AG08396 (cell line): ENCODE measurements at places on chromosomes 6 and 20.

GRCh38 chr6:14132921-14133275, 15.3 kb downstream of the CD83 start:
- no peak for DNase-seq

GRCh38 chr6:70385901-70386300, 27.4 kb upstream of the FAM135A start:
- no peak for DNase-seq

GRCh38 chr6:43939281-43940070, 169.5 kb downstream of the VEGFA start:
- DNase-seq: no peak

- no peak for DNase-seq
These were observed 318.7 kb downstream of the SOX4 start for GRCh38 chr6:21912151-21912832.

DNA sequence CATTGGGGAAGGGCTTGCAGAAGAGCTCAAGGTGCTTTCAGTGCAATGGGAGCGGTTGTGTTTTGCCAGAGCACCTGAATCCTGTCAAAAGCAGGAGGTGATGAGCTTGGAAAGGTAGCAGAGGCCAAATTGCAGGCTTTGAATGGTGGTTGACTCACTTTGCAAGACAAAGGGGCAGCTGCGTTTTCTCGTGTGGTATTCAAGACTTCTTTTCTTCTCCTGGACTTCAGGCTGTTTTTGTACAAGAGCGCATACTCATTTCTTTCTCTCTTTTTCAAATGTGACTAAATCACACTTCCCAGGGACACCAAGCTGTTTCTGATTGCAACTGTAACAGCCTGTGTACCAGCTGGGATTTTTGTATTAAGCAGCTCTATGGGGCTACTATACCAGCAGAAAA, 32.3 kb downstream of the GHRH start:
- DNase-seq: no peak

- no peak for DNase-seq
These were observed 3.0 kb upstream of the PRDM13 start for GRCh38 chr6:99603421-99604165.

DNA sequence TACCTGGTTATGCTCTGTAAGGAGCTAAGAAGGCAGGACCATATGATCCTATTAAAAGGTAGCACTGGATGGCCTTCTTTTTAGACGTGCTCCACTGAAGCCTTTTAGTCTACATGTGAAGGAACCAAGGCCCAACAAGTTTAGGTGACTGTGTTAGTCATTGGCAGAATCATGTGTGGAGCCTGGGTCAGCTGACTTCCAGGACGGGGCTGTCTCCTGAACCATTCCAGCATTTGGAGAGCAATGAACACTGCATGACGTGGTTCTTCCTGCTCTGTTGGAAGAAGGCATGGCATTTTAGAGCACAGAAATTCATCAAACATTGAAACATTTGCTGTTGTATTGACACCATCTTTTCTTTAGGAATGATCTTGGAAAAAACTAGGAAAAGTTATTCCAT, 87.8 kb upstream of the TIAM2 start:
- peak; percentile 45 for DNase-seq

GRCh38 chr6:102115911-102116310, 722.4 kb downstream of the GRIK2 start:
- DNase-seq: no peak

GRCh38 chr20:38751360-38751976, 3.2 kb downstream of the ACTR5 start:
- peak; percentile 49 for DNase-seq

- DNase-seq: peak; percentile 45
These were observed at the start of gene DOK5 for GRCh38 chr20:54475334-54476168. Gene DOK5 (plus strand): TSS chr20:54475593. CDS start chr20:54475947, 354 bp downstream.

DNA sequence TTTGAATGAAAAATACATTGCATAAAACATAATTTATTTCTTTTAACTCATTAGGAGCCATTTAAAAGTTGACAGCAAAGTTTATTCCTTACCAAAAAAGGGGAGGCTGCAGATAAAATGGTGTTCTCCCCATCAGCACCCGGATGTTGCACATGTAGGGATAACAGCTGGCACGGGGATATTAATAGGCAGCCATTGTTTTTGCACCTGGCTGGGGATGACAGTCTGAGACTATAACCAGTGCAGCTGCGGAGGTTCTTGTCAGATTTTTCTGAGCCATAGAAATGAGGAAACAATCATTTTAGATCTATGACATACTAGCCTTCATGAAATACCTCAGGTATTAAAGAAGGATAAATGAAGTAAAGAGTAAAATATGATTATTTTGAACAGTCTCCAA, 20.1 kb upstream of the HECA start:
- no peak for DNase-seq

DNA sequence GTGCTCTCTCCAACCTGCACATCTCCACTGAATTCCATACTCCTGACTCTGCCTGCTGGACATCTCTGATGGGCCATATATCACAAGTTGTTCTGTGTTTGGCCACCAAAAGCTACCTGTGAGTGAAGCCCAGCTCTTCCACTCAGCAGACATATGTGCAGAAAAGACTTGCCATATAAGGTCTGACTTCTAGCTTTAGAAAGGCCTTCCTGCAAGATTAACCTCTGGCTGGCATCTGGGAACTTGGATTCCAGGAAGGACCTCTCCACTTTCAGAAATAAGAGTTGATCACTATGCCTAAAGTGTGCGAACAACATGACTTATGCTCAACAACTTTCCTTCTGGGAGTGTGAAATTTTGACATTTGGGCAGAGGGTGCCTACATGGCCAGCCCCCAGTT, 113.7 kb downstream of the TNFAIP3 start:
- DNase-seq: no peak

DNA sequence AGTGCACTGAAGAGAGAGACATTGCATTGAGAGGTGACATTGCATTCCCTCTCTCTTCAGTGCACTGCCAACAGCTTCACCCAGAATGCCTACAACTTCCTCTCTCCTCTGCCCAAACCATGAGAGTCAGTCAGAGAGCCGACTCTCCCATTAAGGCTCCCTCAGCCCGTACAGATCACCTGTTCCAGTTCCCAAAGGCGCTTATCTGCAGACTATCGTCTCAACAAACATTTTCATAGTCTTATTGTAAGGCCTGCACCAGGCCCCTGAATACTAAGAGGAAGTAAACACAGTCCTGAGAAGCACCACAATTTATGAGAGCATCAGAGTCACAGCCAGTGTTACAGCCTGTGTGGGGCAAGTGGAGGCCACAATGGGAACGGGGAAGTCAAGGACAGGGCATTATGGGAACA, 53.7 kb downstream of the GFOD1 start:
- DNase-seq: no peak

DNA sequence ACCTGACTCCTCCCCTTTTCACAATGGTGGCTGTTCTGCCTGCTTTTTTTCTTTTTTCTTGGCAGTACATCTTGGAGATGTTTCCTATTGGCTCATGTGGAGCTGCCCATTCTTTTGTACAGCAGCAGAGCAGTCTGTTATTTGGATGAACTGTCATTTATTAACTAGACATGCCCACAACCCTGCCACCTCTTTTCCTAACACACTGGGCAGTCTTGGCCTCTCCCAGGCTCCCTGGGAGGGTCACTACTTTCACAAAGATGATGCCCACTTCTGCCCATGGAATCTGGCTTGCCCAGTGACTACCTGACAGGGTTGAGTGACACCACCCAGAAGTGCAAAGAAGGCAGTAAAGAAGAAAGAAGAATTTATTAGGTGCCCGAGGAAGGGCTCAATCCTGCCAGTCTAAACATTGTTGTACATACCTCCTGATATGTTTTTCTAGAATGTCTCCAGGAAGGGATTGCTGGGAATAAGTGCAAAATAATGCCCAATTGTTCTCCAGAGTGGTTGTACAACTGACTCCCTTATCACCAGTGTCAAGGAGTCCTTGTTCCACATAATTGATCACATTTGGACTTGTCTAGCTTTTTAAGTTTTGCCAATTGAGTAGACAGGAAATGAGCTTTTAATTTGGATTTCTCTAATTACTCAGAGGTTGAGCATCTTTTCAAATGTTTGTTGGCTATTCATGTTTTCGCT, 19.7 kb upstream of the SCRT2 start:
- no peak for DNase-seq

GRCh38 chr6:105429676-105430075, 26.8 kb upstream of the PREP start:
- peak; percentile 9 for DNase-seq

DNA sequence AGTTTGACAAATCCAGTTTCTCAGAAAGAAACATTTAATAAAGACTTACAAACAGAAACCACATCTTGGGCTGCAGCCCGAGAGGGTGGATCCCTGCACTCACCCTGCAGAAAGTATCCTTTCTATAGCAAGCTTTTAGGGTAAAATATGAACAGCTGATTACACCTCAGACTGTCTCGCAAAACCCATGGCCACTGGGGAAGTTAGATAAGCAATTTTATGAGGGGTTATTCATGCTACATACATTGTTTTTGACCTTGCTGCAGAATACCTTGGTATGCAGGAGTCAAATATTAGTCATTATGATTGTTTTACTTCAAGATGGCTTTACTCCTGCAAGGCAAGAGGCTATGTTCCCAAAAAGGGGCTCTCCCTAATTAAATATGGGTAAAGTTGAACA, 126.9 kb downstream of the OR2B2 start:
- no peak for DNase-seq

DNA sequence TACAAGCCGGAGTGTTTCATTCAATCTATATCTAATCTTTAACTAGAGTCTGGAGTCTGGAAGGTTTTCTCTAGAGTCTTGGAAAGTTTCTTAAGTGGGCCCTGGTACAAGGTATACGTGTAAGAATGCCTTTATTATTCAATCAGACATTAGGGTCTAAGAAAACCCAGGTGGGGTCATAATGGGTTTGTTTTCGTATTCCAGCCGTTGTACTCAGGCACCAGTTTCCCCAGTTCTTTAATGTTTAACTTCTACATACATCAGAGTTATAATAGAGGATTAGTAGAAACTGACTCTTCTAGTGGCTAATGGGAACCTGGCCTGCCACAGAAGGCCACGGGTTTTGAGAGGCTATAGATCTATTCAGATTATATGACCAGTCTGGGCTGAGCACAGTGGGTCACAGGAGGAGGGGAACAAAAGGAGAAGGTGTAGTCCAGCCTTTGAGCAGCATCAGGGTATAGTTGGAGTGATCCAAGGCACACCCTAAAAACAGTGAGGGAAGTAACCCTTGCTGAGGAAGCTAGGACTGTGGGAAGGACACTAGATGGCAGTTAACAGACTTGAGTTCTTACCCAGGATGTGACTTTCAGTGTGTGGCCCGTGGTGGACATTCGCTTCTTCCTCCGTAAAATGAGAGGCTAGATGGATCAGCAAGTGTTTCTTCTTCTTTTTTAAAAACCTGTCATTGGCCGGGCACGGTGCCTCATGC, 15.5 kb downstream of the FAM83B start:
- DNase-seq: no peak

DNA sequence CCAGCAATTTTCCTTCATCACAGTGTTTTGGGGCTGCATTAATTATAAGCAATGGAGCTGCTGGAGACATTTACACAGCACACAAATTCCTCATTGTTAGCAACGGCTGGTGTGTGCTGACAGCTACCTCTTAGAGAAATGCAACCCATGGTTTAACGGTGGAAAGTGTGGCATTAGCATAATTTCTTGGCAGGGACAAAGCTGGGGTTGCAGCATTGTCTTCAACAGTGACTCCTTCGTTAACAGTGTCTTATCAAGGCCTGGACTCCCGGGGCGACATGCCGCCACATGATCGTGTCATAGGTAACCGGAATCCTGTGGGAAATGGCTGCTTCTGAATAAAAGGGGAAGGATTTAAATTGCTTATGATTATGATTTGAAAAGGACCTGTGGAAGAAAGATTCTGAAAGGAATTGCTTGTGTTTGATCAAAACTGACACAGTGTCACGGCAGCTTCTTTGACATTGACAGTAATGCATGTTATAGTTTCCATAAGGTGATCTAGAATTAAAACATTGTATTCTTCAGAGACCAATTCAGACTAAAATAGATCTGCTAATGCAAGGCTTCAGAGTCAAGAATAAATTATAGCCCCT, 128.0 kb downstream of the UST start:
- DNase-seq: no peak

DNA sequence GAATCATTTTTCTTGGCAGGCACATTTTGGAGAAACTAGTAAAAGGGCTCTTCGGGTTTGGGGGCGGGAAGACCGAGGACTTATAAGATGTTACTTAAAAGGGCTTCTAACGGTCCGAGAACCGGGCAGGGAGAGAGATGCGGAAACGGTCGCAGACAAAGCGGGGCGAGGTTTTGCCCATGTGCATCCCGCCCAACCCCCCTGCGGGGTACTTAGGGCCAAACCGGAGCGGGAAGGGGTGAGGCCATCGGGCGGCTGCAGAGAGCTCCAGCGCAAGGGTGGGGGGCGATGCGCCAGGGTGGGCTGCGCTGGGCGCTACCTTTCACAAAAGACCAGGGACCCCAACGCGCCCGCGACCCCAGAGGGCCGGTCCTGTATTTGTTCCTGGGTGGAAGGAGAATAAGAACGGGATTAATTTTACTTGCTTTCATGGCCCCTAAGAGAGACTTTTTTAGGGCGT, 616 bp downstream of the TUBB start:
- peak; percentile 33 for DNase-seq

DNA sequence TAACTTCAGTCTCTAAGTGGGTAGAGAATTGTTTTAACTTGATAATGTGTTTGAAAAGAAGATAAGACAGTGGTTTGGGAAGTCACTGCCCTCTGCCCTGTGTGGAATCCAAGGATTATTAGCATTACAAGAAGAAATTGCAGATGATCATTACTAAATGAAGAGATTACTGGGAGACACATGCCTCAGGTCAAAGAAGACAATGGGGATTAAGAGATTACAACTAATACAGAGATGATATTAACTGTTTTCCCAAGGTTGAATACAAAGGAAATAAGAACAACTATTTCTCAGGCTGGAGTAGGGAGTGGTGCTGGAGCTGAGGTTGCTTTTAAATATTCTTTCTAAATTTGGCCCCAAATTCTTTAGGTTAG, 166.0 kb downstream of the TRMT11 start:
- no peak for DNase-seq

GRCh38 chr20:63173552-63174191, 42.3 kb downstream of the YTHDF1 start:
- no peak for DNase-seq

DNA sequence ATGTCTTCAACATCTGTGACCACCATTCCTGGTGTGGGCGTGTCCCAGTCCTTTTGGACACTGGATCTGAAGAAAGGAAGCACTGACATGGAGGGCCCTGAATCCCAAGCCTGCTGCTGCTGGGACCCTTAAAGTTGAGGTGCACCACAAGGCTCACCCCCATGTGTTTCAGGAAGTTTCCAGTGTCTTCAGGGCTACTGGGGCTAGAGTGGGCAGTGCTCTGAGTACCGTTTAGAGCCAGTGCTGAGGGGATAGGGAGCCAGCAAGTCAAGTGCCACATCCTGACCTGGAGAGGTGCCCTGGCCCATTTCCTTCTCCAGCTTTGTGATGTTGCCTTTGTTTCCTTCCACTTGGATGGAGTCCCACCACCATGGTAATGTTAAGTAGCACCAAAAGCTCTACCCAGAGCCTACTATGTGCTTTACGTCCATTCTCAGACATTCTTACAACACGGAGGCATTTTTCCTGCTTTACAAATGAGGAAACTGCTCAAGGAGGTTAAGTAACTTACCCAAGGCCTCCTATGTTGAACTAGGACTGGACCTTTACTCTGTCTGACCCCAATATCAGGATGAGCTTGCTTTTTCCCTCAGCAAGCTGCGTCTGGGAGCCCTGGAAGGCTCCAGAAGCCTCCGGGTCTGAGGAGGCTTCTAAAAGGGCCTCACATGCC, 552 bp upstream of the DEF6 start:
- no peak for DNase-seq
